ENCODE measurements at places on chromosomes 2 and 18. TPM values are rescaled to one million over a fixed set of nuclear protein-coding genes. Genes with fewer than 3 reads are reported as not detected.

- no peak for DNase-seq
Measured at GRCh38 chr2:207051385-207051965, 112.2 kb downstream of the CPO start.

DNA sequence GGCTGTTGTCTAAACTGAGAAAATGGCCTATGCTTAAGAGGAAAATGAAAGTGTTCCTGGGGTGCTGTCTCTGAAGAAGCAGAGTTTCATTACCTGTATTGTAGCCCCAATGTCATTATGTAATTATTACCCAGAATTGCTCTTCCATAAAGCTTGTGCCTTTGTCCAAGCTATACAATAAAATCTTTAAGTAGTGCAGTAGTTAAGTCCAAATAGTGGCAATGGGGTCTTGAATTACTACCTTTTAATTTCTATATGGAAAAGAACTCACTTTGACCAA is 13.8 kb upstream of the ALLC start:
- no peak for DNase-seq

- DNase-seq, result no peak
Measured at GRCh38 chr18:61664419-61665084, 228.3 kb downstream of the RNF152 start.

DNA sequence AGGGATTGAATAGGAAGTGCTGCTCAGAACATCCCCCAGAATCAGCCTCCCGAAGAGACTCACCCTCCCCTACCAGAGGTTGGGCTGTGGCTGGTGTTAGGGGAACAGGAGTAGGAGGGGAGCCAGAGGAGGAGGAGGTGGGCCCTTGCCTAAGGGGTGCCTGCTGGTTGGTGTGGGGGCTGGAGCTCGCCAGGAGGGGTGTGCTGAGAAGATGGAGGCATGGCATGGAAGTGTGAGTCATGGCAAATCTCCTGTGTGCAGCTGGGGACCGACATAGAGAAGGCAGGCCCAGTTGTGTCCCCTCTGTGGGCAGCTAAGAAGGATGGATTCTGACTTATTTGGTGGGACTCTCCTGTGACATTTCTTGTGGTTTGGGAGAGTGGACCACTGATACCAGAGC is 73.7 kb downstream of the DGKD start:
- no peak for DNase-seq

DNA sequence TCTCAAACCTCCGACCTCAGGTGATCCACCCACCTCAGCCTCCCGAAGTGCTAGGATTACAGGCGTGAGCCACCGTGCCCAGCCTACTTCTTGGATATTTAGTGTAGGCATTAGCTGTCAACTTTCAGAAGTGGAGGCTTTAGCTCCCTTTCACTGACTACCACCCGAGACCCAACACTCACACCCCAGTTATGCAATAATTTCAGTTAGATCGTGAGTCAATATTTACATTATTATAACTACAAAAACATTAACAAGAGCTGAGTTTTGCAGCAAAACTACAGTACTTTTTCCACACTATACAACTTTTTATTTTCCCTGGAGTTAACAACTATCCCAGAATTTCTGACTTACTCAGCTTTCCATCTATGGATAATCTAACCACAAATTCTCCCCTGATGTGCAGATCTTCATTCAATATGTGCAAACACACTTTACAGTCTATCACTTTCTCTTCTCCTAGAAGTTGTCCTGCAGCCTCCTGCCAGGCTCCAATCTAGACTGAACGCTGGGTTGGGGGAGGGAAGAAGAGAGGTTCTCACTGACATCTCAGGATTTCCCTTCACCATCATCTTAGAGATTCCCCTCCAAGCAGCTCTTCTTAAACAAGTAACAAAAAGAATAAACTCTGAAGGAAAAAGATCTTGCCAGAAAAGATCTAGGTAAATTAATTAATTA is 10.1 kb downstream of the TBC1D8 start:
- DNase-seq, result no peak

DNA sequence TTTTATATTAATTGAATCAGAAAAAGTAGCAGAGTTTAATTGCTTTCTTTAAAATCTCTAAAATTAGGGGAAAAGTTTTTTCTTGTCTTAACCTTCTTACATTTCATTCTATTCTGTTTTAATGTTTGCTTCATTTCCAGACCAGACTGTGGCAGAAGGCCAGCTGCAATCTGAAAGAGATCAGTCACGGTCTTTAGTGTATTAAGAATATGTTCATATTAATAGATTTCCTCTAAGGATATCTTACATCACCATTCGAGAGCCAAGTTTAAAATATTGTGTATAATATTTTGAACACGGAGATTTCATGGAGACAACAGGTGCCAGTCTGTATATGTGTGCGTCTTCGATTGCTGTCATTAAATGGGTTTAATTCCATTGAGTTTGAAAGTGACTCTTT is 230.9 kb upstream of the ZSWIM2 start:
- DNase-seq, result no peak

DNA sequence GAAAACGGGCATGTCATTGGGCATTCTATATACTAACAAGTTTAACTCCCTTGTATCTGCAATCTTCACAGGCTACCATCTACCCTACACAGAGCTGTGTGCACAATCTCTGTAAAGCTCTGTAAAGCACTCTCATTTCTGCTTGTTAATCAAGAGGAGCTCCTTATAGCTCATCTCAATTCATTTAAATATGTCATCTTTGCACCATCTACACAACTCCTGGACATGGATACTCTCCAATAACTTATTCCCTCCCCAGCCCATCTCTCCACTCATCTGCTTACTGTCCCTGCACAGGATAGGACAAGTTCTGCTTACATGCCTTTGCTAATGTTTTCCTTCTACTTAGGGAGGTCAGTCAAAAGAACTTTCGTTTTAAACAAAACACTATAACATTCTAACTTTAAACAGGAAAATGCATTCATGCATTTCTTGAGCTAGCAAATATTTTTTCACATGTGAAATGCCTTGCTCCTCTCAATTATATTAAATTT is 61.4 kb downstream of the DPP4 start:
- DNase-seq, result no peak

DNA sequence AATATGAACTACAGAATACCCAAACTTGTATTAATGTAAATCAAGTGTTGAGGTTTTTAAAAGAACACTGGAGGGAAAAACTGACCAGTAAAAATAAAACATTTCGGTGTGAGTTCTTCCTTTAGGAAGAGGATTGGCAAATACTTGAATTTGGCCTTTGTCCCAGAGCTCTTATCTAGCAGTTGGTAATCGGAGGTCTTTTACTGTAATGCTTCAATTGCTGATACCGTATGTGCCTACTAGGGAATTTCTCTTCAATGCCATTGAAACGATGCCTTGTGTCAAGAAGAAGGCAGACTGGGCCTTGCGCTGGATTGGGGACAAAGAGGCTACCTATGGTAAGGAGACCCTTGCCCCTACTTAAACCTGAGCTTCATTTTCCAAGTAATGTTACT is 4.1 kb downstream of the RRM2 start:
- no peak for DNase-seq

DNA sequence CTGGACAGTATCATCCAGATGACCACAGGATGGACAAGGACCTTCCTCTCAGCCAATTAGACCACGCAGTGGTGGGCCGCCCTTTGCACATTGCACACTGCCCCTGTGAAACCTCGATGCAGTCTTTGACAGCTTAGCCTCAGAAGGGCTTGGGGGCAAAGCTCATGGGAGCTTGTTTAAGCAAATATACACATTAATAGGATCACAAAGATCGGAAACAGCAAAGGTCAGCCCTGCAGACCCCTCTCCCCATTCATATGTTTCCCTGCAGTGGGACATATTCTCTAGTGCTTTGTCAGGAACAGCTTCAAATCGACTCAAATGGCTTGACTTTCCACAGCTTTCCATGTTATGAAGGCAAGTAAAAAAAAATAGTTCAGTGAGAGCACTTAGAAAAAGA is 189.6 kb upstream of the LYPD1 start:
- no peak for DNase-seq

GRCh38 chr2:58762176-58762781 is 521.2 kb upstream of the FANCL start:
- DNase-seq, result peak; percentile 57

DNA sequence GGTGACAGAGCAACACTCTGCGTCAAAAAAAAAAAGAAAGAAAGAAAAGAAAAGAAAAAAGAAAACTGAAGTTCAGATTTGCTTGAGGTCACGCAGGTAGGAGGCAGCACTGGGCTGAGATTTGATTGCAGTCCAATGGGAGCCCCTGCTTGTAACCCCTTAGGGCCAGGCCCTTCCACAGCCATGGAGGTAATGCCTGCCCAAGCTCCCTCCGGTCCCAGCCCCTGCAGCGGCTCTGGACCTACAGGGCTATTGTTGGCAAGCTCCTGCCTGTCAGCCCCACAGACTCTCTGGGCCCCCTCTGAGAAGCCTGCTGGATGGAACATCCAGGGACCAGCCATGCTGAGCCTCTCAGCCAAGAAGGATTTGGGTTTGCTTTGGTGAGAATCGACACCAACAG is 12.2 kb downstream of the ZFP36L2 start:
- DNase-seq, result no peak

- no peak for DNase-seq
Measured at GRCh38 chr2:62741127-62741526, 35.6 kb downstream of the EHBP1 start.

DNA sequence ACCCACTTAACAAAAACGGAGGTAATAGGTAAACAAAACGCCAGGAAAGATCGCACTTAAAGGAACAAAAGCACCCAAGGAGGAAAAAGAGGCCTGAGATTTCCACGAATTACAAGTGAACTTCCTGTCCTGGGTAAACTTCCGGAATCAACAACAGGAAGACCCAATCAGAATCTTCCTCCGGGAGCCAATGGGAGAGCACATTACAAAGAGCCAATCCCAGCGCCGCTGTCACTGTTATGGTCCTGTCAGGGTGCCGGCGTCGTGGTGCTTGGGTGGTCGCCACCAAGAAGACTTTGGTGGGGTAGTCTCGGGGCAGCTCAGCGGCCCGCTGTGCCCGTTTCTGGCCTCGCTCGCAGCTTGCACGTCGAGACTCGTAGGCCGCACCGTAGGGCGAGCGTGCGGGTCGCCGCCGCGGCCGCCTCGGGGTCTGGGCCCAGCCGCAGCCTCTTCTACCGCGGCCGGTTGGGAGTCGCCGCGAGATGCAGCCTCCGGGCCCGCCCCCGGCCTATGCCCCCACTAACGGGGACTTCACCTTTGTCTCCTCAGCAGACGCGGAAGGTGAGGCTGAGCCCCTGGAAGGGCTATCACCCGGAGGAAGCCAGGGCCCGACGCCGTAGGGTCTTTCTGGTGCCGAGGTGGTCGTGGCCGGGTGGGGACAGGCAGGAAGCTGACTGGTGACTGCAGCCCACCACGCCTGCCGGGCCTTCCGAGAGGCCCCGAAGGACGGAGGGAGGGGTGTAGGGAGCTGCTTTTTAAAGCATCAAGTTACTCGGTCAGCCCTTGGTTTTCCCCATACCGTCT is at the start of gene YIPF4:
Gene YIPF4 (plus strand): TSS at position 231 of the 804 bp plus-strand sequence. CDS start 252 bp downstream, at position 483.
- peak; percentile 90 for DNase-seq

- no peak for DNase-seq
Measured at GRCh38 chr2:218014706-218015585, 12.2 kb upstream of the TNS1 start.

GRCh38 chr2:43393918-43394317 is 167.5 kb upstream of the ZFP36L2 start:
- no peak for DNase-seq

DNA sequence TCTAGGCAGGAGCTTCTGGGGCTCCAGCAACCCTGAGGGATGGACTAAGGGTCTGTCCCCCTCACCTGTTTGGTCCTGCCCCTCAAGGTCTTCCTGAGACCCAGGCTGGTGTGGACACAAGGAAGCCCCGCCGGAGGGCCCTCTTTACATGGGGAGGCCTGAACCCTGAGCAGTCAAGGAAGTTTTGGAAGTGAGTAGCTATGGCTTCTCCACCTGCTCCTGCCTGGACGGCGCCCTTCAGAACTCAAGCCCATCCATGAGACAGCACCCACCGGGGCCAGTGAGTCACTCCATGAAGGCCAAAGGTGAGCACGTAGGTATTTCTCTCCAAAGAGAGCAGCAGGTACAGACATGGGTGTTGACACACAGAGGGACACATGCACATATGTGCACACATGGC is 98.2 kb upstream of the CTDP1 start:
- DNase-seq, result peak; percentile 28

GRCh38 chr2:191678437-191679100 is 633 bp downstream of the NABP1 start:
- DNase-seq, result peak; percentile 81

DNA sequence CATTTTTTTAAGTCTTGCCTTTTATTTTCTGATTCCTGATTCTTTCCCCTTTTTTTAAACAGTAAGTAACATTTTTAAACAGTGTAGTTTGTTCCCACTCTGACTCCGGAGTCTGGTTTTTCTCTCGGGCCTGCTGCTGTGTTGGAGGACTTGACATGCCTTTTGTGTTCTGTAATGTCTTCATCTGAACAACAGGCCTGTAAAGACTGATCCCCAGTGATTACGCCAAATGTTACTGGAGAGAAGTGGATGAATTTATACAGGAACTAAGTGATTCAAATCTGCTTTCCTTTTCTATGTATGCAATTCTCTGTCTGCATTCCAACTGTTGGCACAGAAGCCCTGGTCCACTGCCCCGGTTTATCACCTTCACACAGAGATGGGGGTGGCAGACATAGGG is 54.3 kb upstream of the RMDN2 start:
- no peak for DNase-seq

DNA sequence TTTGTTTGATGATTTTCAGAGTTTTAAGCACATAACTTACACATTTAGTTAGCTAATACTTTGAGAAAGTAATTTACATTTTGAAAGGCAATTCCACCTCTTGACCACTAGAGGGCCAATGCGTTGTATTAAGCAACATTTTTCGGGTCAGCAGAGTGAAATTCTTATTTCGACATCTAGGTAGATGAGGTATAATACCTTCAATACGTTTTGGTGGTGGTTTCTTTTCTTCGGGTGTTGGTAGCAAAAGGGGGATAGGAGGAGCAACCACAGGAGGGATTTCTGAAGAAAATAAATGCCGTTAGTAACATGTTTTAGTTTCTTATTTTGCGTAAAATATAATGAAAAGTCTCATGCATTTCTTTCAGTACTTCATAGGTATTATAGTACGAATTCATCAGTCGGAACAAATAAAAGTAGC is 106.3 kb downstream of the TTN start:
- no peak for DNase-seq

- DNase-seq, result no peak
Measured at GRCh38 chr2:149360106-149360505, 29.7 kb downstream of the LYPD6 start.

- DNase-seq, result no peak
Measured at GRCh38 chr18:47427072-47427471, 175.6 kb upstream of the SKOR2 start.

- no peak for DNase-seq
Measured at GRCh38 chr18:79962311-79962710, 2.1 kb upstream of the HSBP1L1 start.

DNA sequence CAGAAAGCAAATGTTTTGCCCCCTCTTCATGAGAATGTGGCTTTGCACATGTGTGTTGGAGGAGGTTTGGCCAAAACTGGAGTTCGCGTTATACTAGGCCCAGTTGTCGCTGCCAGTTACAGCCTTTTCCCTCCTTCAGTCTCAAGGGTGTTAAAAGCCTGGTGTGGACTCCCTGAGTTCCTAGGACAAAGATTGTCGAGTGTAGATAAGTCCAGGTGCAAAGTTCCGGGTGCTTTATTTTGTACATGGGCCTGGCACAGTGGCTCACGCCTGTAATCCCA is 542 bp upstream of the RNF103 start:
- no peak for DNase-seq

The UGT1A5 gene
- total RNA-seq, result not detected

The RIOK3 gene
- 74.8 TPM for total RNA-seq

The HMSD gene
- 7.8 TPM for total RNA-seq

The ALKAL2 gene
- total RNA-seq, result 3.0 TPM

The TUBB8B gene
- not detected for total RNA-seq

The CHRND gene
- total RNA-seq, result not detected

The ANKRD30BL gene
- not detected for total RNA-seq

The REG3G gene
- not detected for total RNA-seq

The AGXT gene
- not detected for total RNA-seq

The ZSWIM2 gene
- not detected for total RNA-seq

The ITPRIPL1 gene
- 2.8 TPM for total RNA-seq
